ENCODE measurements at places on chromosomes 12 and 14. TPM values are rescaled to one million over a fixed set of nuclear protein-coding genes. Genes with fewer than 3 reads are reported as not detected.

Gene SPSB2
- 18.7 TPM for total RNA-seq

Gene TAS2R42
- not detected for total RNA-seq

Gene GSKIP
- total RNA-seq: 22.9 TPM

Gene LTBP2
- 16.4 TPM for total RNA-seq

Gene PDE6H
- total RNA-seq: not detected

Gene PGF
- total RNA-seq: 3.5 TPM

Gene MIP
- total RNA-seq: 0.20 TPM

Gene PAPLN
- total RNA-seq: 10.4 TPM

Gene TMEM132D
- total RNA-seq: not detected

Gene SMCO2
- 0.13 TPM for total RNA-seq

Gene TGFB3
- total RNA-seq: 1.4 TPM

Gene ISM2
- 0.39 TPM for total RNA-seq

Gene C14orf132
- 4.3 TPM for total RNA-seq

Gene NR4A1
- 34.5 TPM for total RNA-seq

Gene SP1
- total RNA-seq: 24.2 TPM

Gene CGRRF1
- total RNA-seq: 18.2 TPM

Gene BTBD6
- 28.9 TPM for total RNA-seq

Gene PLA2G1B
- not detected for total RNA-seq

Gene IL26
- not detected for total RNA-seq

Gene NTN4
- total RNA-seq: 54.5 TPM

Gene TMCC3
- total RNA-seq: 1.0 TPM

Gene ADCY4
- total RNA-seq: not detected

Gene TM9SF1
- 70.2 TPM for total RNA-seq

Gene PLEKHH1
- total RNA-seq: 4.3 TPM

Gene RAPGEF3
- 0.57 TPM for total RNA-seq

Gene TMEM119
- total RNA-seq: not detected

Gene UNG
- total RNA-seq: 89.3 TPM

Gene RTL1
- total RNA-seq: 0.30 TPM

Gene SETD3
- total RNA-seq: 57.9 TPM

Gene GZMH
- not detected for total RNA-seq

Gene RNU7-1
- total RNA-seq: not detected

Gene NT5DC3
- 5.7 TPM for total RNA-seq

Gene PTGER2
- 1.5 TPM for total RNA-seq

Gene DHRS1
- total RNA-seq: 10.3 TPM

Gene CHGA
- total RNA-seq: 2.1 TPM

Gene C12orf42
- total RNA-seq: not detected

Gene KRT77
- not detected for total RNA-seq

Gene CCDC38
- total RNA-seq: 0.06 TPM

Gene APOLD1
- total RNA-seq: 0.38 TPM

Gene ZDHHC22
- total RNA-seq: 0.37 TPM

Gene NTF3
- total RNA-seq: not detected

Gene GNB3
- total RNA-seq: 2.0 TPM

Gene HELB
- 1.7 TPM for total RNA-seq

All from A549 treated with CpdA at 1 μM for 4 hours (cell line).